WTC11 (cell line): ENCODE measurements at places on chromosomes 1 and 21.

DNA sequence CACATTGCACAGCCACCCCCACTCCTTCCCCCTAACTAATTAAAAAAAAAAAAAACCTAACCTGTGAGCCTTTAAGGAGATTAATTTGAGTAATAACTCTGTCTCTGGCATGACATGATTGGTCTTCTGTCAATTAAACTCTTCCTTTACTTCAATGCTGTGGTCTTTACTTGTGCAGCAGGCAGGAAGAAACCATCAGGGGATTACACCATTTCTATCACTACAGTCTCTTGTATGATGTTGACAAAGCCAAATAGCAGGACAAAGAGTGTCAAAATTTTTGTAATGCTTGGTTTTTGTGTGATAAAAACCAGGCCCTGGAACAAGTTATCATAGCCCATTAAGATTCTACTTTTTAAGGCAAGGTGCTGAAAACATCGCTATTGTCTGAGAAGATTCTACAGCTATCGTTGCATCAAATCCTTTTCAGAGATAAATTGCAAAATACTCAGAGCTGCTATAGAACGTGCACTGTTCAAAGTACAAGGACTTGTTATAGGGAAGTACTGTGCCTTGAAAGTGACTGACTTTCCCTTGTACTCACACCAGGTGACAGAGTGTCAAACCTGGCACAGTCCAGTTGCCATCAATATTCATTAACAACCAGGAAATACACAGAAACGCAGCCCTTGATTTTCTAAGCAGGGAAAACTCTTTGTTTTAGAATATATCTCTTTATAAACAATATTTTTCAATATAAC, 37.7 kb downstream of the LHX9 start:
- no peak for DNase-seq

GRCh38 chr1:25608488-25609178, 8.0 kb upstream of the MAN1C1 start:
- DNase-seq = peak; percentile 85

DNA sequence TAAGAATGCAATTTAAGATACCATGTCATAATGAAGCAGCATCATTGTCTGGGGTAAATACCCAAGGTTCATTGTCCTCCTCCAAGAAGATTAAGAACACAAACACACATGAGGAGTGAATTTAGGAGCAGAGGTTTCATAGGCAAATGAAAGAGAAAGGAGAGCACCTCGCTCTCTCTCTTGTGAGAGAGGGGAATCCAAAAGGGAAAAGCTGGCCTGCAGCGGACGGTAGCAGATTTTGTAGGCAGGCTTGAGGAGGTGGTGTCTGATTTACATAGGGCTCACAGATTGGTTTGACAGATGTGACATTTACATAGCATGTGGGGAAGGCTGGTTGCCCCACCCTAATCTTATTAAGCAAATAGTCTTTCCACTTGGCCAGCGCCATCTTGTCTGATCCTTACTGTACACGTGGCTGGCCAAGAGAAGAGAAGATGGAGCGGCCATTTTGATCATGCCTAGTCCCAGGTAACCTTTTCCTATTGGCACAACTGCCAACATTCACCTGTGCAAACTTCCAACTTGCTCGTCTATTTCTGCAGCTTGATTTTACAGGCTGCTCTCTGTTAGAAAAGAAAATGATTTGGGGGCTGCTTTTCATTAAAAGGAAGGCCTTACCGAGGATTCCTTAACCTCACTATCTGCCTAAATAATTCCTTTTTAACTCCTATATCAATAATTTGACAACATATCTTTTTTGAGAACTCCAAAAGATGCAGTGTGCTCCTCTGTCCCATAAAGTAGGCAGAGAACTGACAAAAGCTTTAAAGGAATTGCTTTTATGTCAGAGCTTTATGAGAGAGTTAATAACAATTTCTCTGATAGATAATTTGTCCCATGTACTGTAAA, 16.0 kb upstream of the LRRC7 start:
- no peak for DNase-seq

GRCh38 chr1:232943679-232944252, 6.6 kb upstream of the NTPCR start:
- DNase-seq = no peak

DNA sequence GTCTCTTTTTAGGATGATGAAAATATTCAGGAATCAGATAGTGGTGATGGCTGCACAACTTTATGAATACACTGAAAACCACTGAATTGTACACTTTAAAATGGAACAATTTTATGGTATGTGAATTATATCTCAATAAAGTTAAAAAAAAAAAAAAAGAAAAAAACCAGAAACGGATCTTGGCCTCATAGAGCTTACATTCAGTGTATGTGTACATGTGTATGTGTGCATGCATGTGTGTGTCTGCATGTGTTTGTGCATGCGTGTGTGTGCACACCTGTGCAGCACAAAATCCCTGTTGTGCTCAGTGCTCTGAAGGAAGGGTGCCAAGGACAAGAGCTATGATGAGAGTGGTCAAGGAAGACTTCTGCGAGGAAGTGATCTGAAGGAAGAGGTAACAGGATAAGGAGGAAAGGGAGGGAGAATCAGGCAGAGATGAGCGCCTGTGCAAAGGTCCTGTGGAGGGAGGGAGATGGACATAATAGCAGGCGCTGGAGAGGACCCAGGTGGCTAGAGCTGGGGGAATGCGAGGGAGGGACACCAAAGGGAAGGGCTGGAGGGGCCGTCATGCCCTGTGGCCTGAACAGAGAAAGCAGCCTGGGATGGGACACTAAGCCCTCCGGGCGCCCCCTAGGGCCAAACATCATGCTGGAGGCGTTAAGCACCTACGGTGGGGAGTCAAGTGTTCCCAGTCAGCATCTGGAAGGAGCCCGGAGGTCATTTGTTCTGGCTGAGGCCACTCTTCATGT, 25.2 kb downstream of the NKAIN1 start:
- DNase-seq = peak; percentile 86

- DNase-seq = no peak
Observed at GRCh38 chr1:237700181-237700580, 190.5 kb downstream of the ZP4 start.

- DNase-seq = no peak
Observed at GRCh38 chr1:1302951-1303509, 4.7 kb downstream of the ACAP3 start.

DNA sequence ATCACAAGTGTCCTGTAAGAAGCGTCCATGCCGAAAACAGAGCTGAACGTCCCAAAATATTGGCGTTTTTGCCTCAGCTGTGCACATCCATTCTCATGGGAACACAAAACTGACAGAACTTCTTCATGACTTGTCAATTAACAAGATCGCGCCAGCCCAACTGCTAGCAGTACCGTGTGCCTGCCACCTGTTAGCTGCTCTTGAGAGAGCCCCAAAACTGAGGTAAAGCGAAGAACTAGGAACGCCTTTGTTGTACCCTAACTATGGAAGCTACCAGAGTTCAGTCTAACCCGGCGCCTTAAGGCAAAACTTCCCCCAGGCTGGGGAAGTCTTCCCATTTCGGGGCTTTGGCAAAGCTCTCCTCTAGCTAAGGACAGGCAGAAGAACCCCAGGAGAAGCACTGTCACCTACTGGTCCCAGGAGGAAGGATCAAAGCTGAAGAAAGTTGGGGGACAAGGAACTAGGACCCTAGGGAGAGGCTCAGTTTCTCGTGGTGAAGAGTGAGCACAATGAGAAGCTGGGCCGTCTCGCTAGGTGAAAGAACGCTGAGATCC, 719 bp downstream of the EYA3 start:
- no peak for DNase-seq

DNA sequence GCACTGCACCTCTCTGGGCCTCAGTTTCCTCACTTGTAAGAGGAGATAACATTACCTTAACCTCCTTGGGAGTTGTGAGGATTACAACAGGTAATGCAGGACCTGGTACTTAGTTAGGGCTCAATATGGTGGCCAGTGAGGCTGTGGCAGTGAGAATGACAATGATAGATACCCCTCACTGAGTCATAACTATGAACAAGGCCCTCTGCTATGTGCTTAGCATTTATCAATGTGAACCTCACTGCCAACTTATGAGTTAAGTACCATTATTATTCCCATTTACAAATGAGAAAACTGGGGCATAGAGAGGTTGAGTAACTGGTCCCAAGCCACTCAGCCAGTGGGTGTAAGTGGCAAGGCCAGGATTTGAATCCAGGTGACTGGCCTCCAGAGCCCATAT, 64.4 kb downstream of the HMGB4 start:
- DNase-seq = no peak

DNA sequence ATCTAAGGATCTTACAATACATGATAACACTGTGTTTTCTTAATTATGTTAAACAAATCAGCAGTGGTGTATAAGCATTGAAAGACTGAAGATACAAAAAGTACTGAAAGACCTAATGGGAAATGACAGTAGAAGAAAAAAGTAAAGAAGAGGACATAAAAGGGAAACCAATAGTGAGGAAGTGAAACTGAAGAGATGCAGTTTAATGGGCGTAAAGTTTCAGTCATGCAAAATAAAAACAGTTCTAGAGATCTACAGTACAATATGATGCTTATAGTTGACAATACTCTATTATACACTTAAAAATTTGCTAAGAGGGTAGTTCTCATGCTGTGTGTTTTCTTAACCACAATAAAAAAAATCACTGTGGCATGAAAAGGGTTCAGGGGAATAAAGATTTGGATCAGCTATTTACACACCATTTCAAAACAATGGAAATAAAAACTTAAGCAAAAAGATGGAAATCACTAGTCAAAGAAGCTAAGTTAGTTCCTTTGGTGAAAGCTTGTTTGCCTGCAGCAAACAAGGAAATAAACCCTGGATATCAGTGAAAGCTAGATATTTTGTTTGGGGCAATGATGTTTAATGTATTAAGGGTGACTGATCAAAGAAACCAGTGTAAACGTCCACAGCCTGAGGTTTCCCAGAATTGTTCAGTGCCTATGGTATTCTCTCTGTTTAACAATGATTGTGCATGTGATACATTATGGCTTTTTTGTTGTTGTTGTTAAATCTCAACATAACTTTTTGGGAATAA, 1160.8 kb upstream of the ADGRL2 start:
- no peak for DNase-seq

GRCh38 chr1:203148127-203148526, 20.6 kb downstream of the ADORA1 start:
- peak; percentile 44 for DNase-seq

DNA sequence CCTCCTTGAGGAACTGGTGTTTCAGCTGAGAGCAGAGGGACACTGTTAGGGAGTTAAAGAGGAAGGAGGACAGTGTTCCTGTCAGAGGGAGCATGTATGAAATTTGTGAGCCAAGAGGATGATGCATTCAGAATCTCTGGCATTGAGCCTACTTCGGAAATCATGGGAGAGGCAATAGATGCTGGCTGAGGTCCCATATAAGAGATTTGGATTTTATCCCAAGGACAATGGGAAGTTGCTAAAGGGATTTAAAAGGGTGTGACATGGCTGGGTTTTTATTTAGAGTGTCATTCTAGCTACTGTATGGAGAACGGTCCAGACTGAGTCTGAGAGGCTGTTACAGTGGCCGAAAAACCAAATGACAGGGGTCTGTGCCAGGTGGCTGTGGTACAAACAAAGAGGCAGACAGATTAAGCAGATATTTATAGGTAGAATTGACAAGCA, 403.2 kb upstream of the B3GALT2 start:
- no peak for DNase-seq

- no peak for DNase-seq
Observed at GRCh38 chr1:239493811-239494414, 107.5 kb downstream of the CHRM3 start.

DNA sequence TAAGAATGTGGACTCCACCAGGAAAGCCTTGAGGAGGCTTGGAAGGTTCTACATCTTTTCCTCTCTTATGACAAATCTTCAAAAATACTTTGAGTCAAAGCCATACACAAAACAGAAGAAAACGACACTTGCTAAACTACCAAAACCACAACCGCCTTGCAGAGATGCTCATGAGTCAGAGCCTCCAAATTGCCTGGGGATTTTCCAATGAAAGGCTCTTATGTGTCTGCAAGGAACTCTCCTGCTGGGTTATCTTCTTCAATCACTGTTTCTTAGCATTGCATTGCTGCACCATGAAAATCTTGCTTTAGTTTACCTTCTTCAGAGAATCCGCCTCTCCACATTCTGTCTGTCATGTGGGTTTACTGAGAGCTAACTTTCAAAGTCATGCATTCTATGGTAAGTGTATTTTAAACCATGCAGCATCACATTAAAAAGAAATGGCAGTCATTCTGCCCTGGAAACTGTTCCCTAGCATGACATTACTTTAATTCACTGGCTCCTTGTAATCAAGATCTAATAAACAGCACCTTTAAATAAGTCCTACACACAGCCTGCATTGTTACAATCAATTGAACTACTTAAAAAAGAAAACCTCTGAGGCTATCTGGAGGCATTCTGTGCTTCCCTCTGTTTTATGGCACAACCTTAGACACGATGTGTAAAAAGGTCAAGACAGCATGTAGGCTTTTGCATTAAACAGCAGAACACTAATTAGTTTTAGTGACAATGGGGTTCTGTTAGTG, 210.0 kb upstream of the FOXD3 start:
- no peak for DNase-seq

DNA sequence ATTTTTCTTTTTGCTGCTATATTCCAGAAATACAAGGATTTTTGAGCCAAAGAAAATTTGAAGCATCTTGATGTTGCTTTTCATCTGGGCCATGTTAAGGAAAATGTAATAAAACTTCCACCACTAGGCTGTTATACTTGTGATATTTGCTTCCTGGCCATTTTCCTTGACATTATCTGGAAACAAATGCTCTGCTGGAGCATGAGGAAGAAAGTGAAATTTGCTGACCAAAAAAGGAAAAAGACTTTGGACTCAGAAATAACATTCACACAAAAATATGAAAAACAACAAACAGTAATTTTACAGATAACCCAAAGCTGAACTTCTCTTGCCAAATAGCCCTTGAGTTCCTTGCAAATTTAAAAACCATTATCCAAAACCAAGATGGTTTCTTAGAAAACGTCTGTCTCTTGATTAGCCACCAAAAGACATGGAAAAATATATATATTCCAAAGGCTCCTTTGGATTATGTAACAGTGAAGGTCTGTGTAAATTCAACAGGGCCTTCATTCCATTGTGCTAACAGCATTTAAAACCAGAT, 344.5 kb downstream of the LMX1A start:
- no peak for DNase-seq

DNA sequence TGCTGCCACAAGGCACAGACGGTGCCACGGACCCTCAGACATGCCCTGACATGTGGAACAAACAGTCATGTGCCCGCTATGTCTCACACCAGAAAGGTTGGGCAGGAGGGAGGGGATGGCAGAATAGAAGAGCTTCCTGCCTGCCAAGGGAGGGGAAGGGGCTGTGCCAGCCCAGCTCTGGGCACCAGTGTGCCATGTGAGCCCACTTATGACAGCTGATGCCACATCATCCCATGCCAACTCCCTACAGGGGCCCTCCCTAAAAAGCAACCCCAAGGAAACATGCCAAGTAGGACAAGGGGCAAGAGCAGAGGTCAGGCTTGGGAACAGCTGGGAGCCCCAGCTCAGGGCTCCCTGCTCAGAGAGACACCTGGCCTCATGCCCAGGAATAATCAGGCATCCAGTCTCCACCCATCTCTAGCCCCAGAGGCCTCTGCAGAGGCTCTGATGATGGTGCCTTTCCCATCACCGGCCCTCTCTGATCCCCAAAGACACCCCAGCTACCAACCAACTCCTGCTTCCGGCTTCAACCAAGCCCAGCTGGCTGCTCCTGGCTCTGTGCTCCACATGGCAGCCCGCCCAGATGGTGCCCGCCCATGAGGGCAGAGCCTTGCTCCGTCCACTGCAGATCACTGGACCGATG, 10.3 kb downstream of the ADGRB2 start:
- no peak for DNase-seq
